ENCODE measurements at places on chromosomes 2 and 18. TPM values are rescaled to one million over a fixed set of nuclear protein-coding genes. Genes with fewer than 3 reads are reported as not detected.

CXCR2 gene
- total RNA-seq = not detected

CCDC74B gene
- 5.7 TPM for total RNA-seq

SERPINB2 gene
- not detected for total RNA-seq

ALMS1 gene
- 10.1 TPM for total RNA-seq

BUB1 gene
- total RNA-seq = 32.9 TPM

GKN1 gene
- 0.45 TPM for total RNA-seq

LHCGR gene
- total RNA-seq = not detected

MC4R gene
- total RNA-seq = not detected

SLC8A1 gene
- total RNA-seq = 0.41 TPM

SEPTIN10 gene
- total RNA-seq = 52.8 TPM

SERPINB3 gene
- total RNA-seq = not detected

Data from A549 treated with ZK216348 at 1 μM for 4 hours (cell line).